Stimulated activated CD4-positive, alpha-beta T cell treated with anti-CD3 and anti-CD28 coated beads, TNF-alpha, amount 100 ng/mL, for 48 hours (primary cell): ENCODE measurements at places on chromosomes 1 and 21.

DNA sequence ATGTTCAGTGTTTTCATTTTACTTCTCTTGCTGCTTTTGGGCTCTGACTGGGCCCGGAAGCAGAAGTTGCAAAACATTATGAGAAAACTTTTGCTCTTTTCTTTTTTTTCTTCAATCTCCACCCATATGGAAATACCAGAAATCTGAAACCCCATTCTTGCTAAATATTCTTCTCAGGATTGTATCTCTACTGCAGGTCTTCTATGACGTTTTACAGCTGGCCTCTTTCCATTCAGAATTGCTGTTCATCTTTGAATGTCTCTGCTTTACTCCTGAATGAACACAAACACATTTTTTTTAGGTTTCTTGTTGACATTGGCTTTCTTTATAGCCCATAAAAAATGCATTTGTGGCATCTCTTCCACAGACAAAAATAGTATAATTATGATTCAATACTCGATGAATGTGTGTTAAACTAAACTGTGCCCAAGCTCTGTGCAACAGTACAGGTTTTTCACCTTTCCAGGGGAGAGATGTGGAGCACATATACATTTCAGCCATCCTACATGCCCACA is 18.8 kb downstream of the PTPRC start:
- DNase-seq, result no peak

DNA sequence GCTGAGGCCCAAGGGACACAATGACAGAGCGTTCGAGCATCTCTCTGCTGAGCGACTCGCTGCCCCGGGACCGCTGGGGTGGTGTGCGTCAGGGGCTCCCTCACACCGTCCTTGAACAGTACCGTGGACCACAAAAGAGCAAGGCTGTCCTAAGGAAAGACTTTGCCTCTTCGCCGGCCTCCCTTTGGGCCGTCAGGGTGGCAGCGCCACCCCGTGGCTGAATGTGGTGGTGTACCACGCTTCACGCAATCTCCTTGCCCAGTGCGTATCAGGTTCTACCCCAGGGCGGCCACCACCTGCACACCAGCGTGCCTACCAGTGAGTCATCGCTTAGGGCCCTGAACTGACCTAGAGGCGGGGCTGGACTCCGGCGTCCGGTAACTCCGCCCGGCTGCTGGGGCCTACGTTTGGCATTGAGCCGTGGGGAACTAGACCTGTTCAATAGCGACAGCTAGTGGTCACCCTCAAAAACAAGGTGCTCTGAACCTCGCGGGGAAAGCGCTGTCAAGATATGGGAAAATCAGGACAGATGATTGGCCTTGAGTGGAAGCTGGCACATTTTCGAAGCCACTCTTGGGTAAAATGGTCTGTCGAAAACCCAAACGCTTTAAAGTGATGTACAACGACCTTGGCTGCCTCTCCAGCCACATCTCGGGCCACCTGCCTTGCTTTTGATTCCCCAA is 8.1 kb upstream of the TRAF3IP3 start:
- peak; percentile 86 for DNase-seq

DNA sequence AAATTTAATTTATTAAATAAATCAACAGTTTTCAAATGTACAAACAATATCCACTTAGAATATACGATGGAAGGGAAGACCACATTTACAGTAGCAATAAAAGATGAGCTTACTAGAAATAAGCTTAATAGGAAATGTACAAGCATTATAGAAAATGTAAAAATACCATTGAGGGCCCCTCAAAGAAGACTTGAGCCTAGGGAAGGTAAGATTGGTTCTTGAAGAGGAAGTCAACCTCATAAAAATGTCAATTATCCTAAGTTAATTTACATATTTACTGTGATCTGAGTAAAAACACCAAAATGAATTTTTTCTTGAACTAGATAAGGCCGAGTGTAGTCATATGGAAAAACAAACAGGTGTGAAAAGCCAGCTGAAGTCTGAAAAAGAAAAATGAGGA is 39.7 kb upstream of the TRIM67 start:
- no peak for DNase-seq

- DNase-seq, result no peak
Measured at GRCh38 chr1:25163986-25164385, 68.3 kb downstream of the SYF2 start.

- DNase-seq, result no peak
Measured at GRCh38 chr1:54997711-54997986, 1.1 kb upstream of the BSND start.

DNA sequence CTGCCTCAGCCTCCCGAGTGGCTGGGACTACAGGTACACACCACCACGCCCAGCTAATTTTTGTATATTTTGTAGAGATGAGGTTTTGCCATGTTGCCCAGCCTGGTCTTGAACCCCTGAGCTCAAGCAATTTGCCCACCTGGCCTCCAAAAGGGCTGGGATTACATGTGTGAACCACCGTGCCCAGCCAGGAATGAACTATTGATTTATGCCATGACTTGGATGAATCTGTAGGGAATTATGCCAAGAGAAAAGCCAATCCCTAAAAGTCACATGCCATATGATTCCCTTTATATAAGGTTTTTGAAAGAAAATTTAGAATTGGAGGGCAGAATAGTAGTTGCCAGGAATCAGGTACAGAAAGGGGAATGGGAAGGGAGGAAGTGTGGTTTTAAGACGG is 19.1 kb upstream of the SLC45A3 start:
- no peak for DNase-seq

DNA sequence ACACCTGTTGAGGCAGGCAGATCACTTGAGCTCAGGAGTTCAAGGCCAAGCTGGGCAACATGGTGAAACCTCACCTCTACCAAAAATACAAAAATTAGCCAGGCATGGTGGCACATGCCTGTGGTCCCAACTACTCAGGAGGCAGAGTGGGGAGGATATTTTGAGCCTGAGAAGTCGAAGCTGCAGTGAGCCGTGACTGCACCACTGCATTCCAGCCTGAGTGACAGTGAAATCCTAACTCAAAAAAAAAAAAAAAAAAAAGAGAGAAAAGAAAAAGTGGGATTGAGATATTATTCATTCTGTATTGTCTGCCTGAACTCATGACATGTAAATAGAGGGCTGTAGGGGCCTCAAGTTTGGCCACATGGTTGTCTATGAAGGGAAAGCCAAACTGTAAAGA is 37.3 kb downstream of the WNT2B start:
- DNase-seq, result no peak

DNA sequence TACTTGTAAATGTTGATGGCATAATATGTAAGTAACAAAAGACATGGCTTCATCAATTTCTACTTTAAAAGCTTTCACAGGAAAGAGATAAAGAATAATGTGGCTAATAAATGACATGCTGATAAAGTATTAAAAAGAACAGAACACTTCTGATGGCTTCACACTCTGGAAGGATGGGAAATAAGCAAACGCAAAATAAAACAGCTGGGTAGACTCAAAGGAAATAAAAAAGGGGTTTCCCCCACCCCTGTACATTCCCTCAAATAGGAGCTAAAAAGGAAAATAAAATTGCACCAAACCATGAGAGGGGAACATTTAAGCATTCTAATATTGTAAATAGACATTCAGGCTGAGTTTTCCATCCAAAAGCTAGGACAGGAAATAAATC is 27.0 kb upstream of the DYRK1A start:
- no peak for DNase-seq

DNA sequence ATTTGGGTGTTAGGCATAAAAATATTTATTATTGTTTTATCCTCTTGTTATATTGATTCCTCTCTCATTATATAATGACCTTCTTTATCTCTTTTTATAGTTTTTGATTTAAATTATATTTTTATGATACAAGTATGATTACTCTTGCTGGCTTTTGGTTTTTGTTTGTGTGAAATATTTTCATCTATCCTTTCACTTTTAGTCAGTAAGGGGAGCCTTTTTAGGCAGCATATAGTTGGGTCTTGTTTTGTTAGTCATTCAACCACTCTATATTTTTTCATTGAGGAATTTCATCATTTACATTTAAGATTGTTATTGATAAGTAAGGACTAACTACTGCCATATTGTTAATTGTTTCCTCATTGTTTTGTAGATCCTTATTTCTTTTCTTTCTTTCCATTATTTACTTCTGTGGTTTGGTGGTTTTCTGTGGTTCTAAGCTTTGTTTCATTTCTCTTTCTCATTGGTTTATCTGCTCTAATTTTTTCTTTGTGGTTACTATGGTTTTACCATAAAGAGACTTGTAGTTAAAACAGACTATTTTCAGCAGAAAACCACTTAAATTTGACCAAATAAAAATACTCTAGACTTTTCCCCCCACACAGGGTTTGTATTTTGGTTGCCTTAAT is 593.1 kb downstream of the NUF2 start:
- no peak for DNase-seq

GRCh38 chr1:51101976-51102375 is at the start of gene C1orf185:
TSS of gene C1orf185 (plus strand) at chr1:51102228. CDS start at chr1:51102234, 6 bp downstream.
- no peak for DNase-seq

- no peak for DNase-seq
Measured at GRCh38 chr1:37741130-37741529, 23.8 kb downstream of the EPHA10 start.

GRCh38 chr1:205832326-205832751 is 17.6 kb downstream of the PM20D1 start:
- DNase-seq, result no peak
